ENCODE measurements at places on chromosomes 6 and 20. TPM values are rescaled to one million over a fixed set of nuclear protein-coding genes. Genes with fewer than 3 reads are reported as not detected.

Gene YTHDF1
- 21.8 TPM for total RNA-seq

DNA sequence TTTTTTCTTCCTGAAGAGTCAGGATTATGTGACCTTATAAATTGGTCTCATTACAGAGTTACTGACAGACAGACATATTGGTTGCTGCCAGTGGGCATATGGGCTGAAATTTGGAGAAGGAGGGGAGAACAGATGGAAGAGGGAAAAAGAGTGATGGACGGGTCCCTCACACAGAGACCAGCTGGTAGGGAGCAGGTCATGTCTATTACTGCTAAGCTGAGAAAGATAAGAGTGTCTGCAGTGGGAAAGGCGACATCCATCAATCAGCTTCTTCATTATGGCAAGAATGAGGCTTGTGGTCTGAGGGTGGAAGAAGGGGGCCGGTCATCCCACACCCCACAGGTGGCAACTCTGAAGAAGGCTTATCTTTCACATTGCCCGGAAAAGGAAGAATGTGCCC, 353.8 kb upstream of the RSPO3 start:
- no peaks in the 10 kb centered on the region for H3K4me1 ChIP-seq
- H3K27me3 ChIP-seq, result no peaks in the 10 kb centered on the region
- DNase-seq, result no peak
- H3K36me3 ChIP-seq, result no peaks in the 10 kb centered on the region

Gene TDRD6
- 1.8 TPM for total RNA-seq

Gene SLPI
- total RNA-seq, result 56.0 TPM

GRCh38 chr20:44302026-44302669, 8.9 kb downstream of the FITM2 start:
- no peaks in the 10 kb centered on the region for H3K36me3 ChIP-seq
- H3K27ac ChIP-seq, result no peak overlapping the region
- no peaks in the 10 kb centered on the region for H3K27me3 ChIP-seq
- no peaks in the 10 kb centered on the region for H3K4me1 ChIP-seq
- H3K4me3 ChIP-seq, result no peak overlapping the region
- DNase-seq, result no peak

Gene CAGE1
- not detected for total RNA-seq
